ENCODE measurements at places on chromosomes 7 and 10.

DNA sequence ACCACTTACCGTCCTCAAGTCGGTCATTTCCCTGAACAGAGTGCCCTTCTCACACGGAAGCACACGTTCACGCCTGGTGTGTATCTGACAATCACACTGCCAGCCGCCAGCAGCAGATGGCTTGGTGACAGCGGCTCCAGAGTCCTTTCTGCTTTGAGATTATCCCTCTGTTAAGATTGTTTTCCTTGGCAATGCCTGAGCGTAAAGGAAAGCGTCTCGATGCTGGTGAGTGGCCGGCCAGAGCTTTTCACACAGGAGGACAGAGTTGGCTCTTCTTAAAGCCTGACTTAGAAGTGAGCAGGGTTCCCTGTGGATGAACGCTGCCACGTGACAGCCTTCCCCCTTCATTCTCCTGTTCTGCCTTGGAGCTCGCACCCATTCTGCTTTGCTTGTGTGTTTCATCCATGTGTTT lies 22.1 kb upstream of the PRKAR1B start:
- no peak for DNase-seq

- no peak for DNase-seq
These were observed 311.0 kb downstream of the PTPRN2 start for GRCh38 chr7:158276414-158277218.

DNA sequence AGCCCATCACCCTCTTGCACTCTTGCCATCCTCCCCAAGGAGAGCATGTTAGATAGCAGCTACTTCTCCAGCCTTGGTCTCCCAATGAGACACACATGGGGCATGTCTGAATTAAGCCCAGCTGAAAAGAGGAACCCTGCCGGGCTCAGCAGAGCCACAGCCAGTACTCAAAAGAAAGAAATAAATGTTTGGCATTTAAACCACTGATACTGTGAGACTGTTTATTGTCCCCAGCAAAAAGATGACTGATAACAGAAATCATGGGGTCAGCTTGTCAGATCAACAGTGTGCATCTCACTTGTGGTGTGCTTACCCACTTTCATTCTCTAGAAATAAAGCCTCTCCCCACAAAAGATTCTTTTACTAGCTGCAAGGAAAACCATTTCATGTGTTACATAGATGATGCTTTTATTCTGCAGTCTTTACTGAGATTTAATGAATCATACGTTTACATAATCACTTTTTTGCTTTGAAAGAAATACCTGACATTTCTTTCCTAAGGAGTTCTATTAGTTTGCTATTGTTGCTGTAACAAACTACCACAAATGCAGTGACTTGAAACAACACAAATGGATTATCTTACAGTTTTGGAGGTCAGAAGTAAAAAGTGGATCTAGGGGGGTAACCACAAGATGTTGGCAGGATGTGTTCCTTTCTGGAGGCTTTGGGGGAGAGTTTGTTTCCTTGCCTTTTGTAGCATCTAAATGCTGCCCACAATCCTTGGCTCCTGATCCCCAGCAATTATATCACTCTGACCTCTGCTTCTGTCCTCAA lies 20.9 kb downstream of the ANKRD7 start:
- DNase-seq: no peak

GRCh38 chr10:4280461-4281189 lies 495.6 kb upstream of the KLF6 start:
- no peak for DNase-seq

All from vagina (tissue), 2 donors.